ENCODE measurements at places on chromosomes 11 and 22.

GRCh38 chr11:3123761-3124733 lies 41.1 kb downstream of the OSBPL5 start:
- peak; percentile 87 for DNase-seq

- DNase-seq, result no peak
Observed at GRCh38 chr22:29071261-29072045, 1.4 kb upstream of the KREMEN1 start.

DNA sequence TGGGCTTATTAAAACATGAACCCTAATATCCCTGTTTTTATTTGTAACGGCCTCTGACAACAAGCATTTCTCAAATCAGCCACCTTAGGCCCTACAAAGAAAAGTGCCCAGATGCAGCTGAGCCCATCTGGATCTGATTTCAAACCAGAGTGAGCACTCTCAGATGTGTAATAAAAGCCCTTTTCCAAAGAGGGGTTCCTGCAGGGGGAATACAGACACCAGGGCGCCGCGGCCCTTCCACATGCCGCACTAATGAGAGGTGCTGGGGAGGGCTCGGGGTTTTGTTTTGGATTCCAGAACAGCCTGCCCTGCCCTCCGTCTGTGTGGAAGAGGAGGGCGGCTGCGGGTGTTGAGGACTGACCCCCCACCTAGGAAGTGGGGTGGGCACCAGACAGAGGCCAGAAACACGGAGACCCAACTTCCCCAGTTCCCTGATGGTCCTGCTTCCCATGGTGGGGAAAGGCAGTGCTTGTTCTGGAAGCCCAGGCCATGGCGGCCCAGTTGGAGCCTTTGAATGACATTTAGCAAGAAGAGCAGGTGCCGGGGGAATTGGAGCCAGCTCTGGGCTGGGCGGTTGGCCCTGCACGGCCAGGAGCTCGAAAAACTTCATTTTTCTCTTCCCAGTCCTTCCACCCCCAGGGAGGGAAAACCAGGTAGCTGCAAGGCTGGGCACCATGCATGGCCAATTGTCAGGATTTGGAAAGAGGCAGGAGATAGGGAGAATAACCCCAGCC lies 63.7 kb downstream of the MACROD1 start:
- DNase-seq, result no peak

GRCh38 chr22:17988800-17989513 lies 35.4 kb downstream of the MICAL3 start:
- DNase-seq, result no peak

GRCh38 chr11:111759778-111760407 lies 6.3 kb downstream of the PPP2R1B start:
- no peak for DNase-seq

DNA sequence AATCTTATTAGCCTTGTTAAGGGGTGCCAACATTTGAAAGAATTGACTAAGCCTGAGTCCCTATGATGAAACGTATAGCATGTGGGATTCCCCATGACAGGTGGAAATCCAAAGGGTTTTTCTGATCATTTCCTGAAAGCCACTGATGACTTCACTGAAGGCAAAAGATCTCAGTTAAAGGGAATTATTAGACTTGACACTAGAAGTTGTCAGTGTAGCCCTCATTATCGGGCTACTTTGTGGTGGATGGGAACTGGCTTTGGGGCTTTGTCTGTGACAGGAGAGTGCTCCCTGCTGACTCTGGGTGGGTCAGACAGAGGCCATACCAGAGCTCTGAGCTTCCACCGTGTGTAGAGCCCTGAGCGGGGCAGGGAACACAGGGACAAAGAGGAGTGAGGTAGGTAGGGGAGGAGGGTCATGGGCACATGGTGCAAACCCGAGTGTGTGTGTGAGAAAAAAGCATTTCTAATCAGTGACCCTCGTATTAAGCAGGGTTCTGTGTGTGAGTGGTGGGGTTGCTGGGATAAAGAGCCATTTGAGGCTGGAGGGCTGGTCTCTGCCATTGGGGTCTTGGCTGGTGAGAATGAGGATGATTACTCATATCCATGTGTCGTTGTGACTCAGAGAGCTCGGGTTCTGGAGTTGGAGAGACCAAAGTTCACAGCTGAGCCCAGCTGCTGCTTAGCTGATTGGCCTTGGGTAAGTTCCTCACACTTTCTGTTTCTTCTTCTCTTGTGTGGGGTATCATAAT lies 101.1 kb downstream of the GRIK4 start:
- DNase-seq, result no peak

- no peak for DNase-seq
Observed at GRCh38 chr22:26837784-26838470, 180.5 kb downstream of the MIAT start.

DNA sequence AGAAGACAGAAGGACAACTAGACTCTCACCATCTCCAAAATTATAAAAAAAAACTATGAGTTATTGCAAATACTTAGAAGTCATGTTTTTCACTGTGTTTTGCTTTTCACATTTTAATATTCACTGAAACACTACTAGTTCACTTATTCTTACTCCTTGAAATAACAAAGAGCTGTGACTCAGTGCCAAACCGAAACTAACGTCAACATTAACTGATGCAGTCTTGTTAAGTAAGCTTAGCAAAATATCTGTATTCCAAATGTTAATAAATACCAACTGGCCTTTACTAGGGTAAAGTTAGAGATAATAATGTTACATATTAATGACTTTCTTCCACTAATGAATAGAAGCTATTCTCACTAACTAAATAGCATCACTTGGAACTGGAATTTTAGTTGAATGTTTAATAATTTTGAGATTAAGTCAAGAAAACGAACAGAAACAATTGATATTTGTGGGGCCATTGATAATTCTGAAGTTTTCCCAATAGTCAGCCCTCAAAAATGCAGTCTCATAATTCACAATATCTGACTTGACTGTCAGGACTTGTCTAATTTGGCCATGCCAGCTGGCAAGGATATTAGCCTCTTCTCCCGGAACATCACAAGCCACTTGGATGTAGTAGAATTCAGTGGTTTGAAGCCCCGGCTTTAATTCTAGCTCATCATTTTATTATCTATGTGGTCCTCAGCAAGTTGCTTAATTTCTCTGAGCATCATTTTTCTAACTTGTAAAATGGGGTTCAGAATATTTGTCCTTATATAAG lies 230.1 kb upstream of the DDI1 start:
- no peak for DNase-seq

DNA sequence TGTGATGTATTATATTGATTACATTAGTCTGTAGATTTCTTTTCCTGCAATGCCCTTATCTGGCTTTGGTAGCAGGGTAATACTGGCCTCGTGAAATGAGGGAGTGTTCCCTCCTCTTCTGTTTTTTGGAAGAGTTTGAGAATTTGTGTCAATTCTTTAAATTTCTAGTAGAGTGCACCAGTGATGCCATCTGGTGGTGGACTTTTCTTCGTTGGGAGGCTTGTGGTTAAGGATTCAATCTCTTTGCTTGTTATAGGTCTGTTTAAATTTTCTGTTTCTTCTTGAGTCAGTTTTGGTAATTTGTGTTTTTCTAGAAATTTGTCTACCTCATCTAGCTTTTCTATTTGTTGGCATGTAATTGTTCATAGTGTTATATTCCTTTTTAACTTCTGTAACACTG lies 18.9 kb downstream of the SHANK3 start:
- peak; percentile 48 for DNase-seq

DNA sequence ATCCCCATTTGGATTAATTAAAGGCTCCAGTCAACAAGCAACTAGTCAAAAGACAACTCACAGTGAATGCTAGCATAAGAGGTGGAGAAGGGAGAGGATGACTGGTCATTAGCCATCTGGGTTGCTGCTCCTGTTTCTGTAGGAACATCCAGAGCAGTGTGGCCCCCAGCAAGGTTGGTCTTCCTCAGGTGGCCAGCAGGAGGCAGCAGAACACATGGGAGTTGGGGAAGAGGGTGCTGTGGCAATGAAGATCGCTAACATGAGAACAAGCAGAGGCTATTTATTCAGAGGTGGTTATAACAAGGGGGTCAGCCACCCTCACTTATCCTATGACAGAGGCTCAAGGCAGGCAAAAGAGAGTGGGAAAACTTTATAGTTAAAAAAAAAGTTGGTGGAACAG lies 21.3 kb downstream of the IZUMO1R start:
- DNase-seq, result no peak

DNA sequence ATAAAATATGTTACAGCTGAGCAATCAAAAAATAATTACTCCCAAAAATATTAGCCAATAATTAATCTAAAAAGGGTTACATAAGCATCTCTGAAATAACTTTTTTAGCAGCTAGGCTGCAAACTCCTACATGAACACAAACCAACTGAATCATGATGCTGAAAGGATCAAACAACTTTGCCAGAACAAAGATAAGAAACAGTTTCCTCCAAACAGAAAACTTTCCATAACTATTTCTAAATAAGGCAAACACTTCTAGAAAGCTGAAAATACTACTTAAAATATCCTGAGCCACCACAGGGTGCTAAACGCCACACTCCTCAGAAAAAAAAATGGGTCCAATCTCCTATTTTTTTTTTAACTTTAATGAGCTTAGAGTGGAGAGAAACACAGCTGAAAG lies 68.6 kb upstream of the ARHGAP32 start:
- DNase-seq, result no peak

DNA sequence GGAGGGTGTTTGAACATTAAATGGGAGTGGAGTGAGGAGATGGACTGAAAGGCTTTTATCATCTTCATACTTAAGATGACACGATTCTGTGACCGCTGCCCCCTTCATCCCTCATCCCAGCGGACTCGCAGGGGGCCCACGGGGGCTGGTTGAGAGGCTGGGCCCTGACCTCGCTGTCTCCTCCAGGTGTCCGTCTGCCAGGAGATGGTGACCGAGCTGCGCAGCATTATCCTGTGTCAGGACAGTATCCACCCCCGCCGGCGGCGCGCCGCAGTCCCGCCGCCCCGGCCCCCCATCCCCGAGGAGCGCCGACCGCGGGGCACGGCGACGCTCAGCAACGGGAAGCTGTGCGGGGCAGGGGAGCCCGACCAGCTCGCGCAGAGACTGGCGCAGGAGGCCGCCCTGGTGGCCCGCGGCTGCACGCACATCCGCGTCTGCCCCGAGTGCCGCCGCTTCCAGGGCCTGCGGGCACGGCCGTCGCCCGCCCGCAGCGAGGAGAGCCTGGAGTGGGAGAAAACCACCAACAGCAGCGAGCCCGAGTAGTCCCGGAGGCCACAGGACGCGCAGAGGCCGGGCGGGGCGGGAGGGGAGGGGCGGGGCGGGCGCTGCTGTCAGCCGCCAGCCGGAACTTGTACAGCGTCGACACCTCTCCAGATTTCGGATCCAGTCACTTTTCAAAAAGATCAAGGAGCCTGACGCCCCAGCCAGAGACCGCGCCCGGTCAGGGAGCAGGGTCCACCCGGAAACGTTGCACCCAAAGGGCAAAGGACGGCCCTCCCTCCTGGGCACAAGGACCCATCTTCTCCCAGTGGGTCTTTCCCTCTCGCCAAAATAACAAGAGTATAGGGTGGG lies 38.0 kb upstream of the TBCEL start:
- DNase-seq, result peak; percentile 63

DNA sequence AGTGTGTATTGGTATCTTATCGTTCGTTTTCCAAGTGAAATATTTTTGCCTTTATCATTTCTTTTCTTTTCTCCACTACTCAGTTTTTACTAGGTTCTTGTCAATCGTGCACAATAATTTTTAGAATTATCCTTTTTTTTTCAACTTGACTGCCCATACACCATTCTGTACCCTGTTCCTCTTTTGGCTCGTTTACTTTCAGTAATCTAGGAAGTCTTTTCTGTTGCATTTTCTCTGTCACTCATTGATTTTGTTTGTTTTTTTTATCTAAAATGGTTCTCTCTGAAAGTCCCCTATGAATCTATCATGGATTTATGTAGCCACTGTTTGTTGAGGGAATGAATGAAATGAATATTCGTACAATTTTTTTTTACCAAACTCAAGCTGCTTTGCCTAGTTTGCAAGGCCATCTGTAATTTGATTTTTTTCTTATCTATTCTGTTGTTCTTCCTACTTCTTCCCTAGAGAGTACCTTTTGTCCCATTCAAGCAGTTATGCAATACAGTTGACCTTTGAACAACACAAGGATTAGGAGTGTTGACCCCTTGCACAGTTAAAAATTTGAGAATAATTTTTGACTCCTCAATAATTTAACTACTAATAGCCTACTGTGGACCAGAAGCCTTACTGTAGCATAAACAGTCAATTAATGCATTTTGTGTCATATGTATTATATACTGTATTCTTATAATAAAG lies 166.3 kb downstream of the TMEM135 start:
- DNase-seq, result no peak

GRCh38 chr11:47991266-47991830 lies 11.0 kb downstream of the PTPRJ start:
- DNase-seq, result no peak

- no peak for DNase-seq
Observed at GRCh38 chr11:92828556-92828955, 140.9 kb upstream of the MTNR1B start.

DNA sequence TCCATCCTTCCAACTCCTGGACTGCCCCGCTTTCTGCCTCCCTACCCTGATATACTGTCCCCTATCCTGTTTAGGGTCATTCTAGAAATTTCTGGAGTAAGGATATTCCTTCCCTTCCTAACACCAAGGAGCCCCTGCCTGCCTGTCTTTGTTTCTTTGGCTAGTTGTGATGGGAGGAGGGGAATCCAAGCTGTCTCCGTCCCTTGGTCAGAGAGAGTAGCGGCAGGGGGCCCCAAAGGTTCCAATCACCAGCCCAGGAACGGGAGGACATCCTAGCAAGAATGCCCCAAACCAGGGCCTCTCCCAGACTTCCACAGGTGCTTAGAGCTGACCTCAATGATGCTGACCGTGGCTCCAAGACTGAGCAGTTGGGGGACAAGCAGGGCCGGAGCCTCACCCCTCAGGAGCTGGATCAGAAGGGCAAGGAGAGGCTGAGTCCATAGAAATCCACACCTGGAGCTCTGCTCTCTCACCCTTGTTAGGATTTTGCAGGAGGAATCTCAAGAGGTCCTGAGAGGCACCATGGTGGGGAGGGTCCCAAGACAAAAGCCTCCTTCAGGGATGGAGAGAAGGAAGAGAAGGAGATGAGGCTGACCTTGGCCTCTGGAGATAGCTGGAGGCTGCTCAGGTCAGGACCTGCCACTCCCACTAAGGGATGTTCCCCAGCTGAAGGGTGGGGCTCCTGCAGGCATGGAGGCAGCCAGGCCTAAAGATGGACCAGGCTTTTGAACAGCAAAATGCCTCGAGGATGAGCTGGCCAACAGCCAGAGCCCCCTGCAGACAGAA lies 13.6 kb downstream of the SLC22A12 start:
- DNase-seq, result no peak

- peak; percentile 28 for DNase-seq
Observed at GRCh38 chr11:69658626-69659450, 16.3 kb downstream of the LTO1 start.

GRCh38 chr22:30221121-30221992 lies 25.2 kb downstream of the LIF start:
- DNase-seq, result no peak

DNA sequence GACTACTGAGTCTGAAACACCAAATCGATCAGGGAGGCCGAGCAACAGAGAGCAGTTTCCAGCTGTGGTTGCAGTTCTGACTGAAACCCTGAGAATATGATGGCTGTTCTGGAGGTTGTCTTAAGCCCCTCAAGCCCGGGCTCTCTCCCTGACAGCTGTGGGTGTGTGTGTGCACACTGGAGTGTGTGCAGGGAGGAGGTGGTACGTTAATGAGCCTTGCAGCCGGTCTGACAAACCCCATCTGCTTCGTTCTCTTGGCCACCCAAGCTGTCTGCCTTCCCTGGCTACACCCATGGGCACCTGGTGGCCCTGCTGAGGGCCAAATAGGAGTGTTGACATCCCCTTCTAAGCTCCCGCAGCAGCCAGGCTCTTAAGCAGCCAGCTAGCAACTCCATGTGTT lies 189.8 kb downstream of the KIRREL3 start:
- DNase-seq, result no peak

- DNase-seq, result no peak
Observed at GRCh38 chr11:134371436-134372185, 39.8 kb downstream of the GLB1L2 start.

- no peak for DNase-seq
Observed at GRCh38 chr22:30627471-30627870, 8.1 kb upstream of the SLC35E4 start.

GRCh38 chr22:49855251-49855911 lies 1.7 kb downstream of the ZBED4 start:
- no peak for DNase-seq

Measured in sciatic nerve (tissue), 2 donors.